ENCODE measurements at places on chromosomes 16 and 17. TPM values are rescaled to one million over a fixed set of nuclear protein-coding genes. Genes with fewer than 3 reads are reported as not detected.

Gene USP6
- 0.08 TPM for total RNA-seq

Gene KRT9
- total RNA-seq, result not detected

Gene PRDM7
- not detected for total RNA-seq

Gene MRM3
- total RNA-seq, result 12.8 TPM

Gene CRK
- 21.9 TPM for total RNA-seq

Gene C16orf86
- total RNA-seq, result 4.3 TPM

Gene TBC1D3E
- total RNA-seq, result not detected

Gene GCSH
- 3.5 TPM for total RNA-seq

Gene MT1E
- total RNA-seq, result 10.4 TPM

Gene VTN
- not detected for total RNA-seq

Gene TSPOAP1
- total RNA-seq, result 69.4 TPM

Gene ITGAD
- not detected for total RNA-seq

Gene RHBDF1
- total RNA-seq, result 0.18 TPM

Gene RBFOX1
- total RNA-seq, result not detected

Gene HBZ
- not detected for total RNA-seq

Gene SYCE1L
- total RNA-seq, result 5.8 TPM

Gene C17orf50
- total RNA-seq, result not detected

Gene TMEM219
- total RNA-seq, result 68.9 TPM

Gene DNASE1L2
- 2.0 TPM for total RNA-seq

Gene SALL1
- not detected for total RNA-seq

Gene MARVELD3
- total RNA-seq, result 0.15 TPM

Gene P2RX5
- total RNA-seq, result 31.1 TPM

Gene RAMP2
- not detected for total RNA-seq

Gene CORO6
- 5.6 TPM for total RNA-seq

Gene CANT1
- 78.4 TPM for total RNA-seq

Gene CES1
- 3.4 TPM for total RNA-seq

Gene DPEP2
- 17.5 TPM for total RNA-seq

Gene KRTAP9-8
- not detected for total RNA-seq

Gene SLC38A8
- not detected for total RNA-seq

Gene TSNAXIP1
- total RNA-seq, result 0.20 TPM

Gene GGNBP2
- 94.0 TPM for total RNA-seq

Gene SDR42E1
- total RNA-seq, result 5.9 TPM

Gene CHST6
- not detected for total RNA-seq

Gene JMJD6
- 66.8 TPM for total RNA-seq

Gene CSF3
- total RNA-seq, result not detected

Gene MAPT
- 0.15 TPM for total RNA-seq

Gene KRT31
- not detected for total RNA-seq

Gene TBC1D3
- total RNA-seq, result not detected

Gene SSTR5
- not detected for total RNA-seq

Gene DBNDD1
- total RNA-seq, result not detected

Gene NHERF2
- 0.96 TPM for total RNA-seq

Gene ZPBP2
- not detected for total RNA-seq

Gene NIP7
- total RNA-seq, result 36.0 TPM

Gene HSPB9
- not detected for total RNA-seq

Gene GAST
- not detected for total RNA-seq

Gene UTP4
- total RNA-seq, result 48.7 TPM

Gene CDH3
- 0.33 TPM for total RNA-seq

Gene KCNH4
- 0.05 TPM for total RNA-seq

Gene KRT25
- total RNA-seq, result not detected

Gene OR2C1
- not detected for total RNA-seq

Gene KRT27
- not detected for total RNA-seq

Gene CA10
- total RNA-seq, result not detected

Gene NUDT21
- total RNA-seq, result 239 TPM

Gene PITPNM3
- 0.63 TPM for total RNA-seq
